ENCODE measurements at places on chromosomes 4 and X.

DNA sequence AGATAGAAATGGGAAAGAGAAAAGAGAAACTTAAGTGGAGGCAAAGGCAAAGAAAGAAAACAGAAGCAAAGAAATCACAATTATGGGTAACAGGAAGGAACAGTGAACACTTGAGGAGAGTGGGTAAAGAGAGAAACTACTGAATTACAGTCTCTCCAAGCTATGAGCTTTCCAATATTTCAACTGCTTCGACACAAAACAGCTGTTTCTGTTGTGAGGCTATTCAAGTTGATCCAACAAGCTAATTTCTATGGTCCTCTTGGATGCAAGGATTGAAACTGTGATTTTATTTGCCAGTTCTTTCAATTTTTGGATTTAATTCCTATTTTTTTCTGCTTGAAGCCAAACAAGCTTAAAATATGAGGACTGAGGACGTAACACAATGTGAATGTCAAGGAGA is 80.5 kb upstream of the ADGRA3 start:
- no peak for DNase-seq

GRCh38 chr4:151169223-151169622 is 69.8 kb downstream of the RPS3A start:
- DNase-seq = no peak

GRCh38 chr4:111883557-111883999 is 261.7 kb upstream of the FAM241A start:
- DNase-seq = no peak

DNA sequence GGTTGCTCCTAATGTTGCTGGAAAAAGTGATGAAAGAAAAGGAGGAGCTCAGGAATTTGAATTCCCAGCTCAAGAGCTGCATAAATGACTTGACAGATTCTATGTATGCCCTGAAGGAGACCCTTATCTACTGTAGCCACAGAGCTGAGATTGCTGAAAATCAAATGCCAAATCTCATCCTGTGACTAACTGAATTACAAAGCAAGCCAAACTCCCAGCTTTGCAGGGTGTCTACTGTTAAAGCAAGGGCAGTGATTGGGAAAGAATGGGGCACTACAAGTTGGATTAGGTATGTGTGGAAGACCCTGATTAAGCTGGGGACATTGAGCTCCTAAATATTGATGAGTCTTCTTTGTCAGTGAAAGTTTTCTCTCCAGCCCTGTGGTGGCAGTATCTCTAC is 20.8 kb upstream of the SMIM9 start:
- no peak for DNase-seq

GRCh38 chrX:21656587-21657317 is 1.4 kb downstream of the KLHL34 start:
- DNase-seq = peak; percentile 9

DNA sequence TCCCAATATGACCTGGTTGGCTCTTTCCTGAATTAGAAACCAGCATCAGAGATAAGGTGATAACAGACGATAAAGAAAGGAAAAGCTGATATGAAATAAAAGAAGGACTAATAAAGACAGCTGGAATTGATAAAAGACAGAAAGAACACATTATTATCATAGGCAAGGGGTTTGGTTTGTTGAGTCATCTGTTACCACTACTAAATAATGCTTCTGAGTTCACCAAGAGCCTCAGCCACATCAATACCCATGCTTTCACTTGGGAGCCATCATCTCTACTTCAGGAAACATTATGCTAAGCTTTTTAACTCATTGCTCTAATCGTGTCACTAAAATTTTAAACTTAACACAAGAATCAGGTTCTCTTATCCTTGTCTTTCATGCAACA is 27.6 kb downstream of the ANXA5 start:
- DNase-seq = no peak

- DNase-seq = no peak
These were observed 42.7 kb upstream of the MGST2 start for GRCh38 chr4:139622901-139623381.

- DNase-seq = no peak
These were observed 16.0 kb downstream of the SCLT1 start for GRCh38 chr4:129077326-129077725.

DNA sequence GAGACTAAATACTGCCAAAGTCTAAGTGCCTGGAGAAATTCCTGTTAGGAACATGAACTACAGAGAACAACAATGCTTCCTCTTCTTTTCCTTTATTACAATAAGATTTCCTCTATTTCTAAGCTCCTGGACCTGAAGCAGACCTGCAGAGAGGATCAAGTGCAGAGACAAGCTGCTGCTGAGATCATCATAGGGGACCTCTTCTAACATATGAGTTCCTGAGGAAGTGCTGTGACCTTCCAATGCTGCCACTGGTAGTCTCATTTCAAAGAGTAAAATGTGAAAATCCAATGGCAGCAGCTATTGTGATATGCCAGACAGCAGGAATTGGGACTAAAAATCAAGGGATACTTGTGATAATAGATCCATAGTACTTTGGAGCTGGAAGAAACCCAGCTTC is 28.0 kb downstream of the CCNG2 start:
- DNase-seq = no peak

DNA sequence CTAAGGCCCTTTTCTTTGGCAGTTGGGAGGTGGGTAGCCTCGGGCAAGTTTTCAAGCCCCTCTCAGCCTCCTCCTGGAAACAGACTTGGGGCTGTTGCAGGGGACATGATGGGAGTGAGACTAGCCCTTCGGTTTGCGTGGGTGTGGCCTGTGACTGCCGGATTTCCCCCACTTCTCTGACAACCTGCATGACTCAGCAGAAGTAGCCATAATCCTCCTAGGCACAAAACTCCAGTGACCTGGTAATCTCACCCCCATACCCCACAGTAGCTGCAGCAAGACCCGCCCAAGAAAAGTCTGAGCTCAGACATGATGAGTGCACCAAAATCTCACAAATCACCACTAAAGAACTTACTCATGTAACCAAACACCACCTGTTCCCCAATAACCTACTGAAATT is 433.7 kb upstream of the AMOT start:
- no peak for DNase-seq

DNA sequence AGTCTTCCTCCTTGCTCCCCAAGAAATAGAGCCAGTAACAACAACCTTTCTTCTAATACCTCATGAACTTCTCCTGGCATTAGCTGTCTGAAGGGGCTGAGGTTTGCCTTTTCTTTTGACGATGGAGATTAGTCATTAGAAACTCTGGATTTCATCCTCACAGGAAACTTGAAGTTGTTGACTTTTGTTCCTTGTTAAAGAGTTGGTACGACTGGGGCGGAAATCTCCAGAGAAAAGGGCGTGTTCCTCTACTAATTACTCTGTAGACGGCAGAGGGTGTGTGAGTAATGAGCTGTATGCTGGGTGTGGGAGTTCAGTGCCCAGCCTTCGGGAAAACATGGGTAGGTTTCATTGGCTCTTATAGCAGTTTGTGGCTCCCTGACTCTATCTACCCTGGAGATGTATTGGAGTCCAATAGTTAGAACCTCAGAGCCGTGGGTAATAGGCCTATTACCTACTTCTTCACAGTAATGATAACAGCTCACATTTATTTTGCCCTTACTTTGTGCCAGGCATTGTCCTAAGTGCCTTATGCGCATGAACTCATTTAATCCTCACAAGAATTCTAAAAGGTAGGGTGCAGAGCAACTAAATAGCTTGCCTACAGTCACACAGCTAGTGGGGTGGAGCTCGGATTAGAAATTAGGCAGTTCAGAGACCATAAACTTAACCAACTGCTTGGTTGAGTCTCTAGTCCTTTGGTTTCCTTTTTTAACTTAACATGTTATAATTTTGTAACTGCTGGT is 23.4 kb downstream of the TMEM164 start:
- no peak for DNase-seq

DNA sequence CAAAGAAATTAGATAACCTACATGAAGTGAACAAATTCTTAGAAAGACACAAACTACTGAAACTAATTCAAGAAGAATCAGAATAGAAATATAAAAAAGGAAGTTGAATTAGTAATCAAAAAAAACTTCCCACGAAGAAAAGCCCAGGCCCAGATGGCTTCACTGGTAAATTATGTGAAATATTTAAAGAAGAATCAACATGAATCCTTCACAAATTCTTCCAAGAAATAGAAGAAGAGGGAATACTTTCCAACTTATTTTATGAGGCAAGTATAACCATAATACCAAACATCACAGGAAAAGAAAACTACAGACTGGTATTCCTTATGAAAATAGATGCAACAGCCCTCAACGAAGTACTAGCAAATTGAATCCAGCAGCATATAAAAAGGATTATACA is 30.7 kb downstream of the MOSPD2 start:
- DNase-seq = no peak

DNA sequence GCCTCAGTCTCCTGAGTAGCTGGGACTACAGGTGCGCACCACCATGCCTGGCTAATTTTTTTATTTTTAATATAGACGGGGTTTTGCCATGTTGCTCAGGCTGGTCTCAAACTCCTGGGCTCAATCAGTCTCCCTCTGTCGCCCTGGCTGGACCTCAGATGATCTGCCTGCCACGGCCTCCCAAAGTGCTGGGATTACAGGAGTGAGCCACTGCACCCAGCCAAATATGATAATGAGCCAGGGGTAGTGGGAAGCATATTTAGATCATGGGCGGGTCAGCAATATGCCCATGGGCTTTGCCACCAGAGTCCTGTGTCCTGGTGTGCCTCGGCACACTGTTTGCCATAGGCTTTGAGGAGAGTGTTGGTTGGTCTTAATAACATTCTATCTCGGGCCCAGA is 71.8 kb downstream of the FAM193A start:
- DNase-seq = no peak

- DNase-seq = no peak
These were observed 83.3 kb downstream of the HPRT1 start for GRCh38 chrX:134543288-134543687.

DNA sequence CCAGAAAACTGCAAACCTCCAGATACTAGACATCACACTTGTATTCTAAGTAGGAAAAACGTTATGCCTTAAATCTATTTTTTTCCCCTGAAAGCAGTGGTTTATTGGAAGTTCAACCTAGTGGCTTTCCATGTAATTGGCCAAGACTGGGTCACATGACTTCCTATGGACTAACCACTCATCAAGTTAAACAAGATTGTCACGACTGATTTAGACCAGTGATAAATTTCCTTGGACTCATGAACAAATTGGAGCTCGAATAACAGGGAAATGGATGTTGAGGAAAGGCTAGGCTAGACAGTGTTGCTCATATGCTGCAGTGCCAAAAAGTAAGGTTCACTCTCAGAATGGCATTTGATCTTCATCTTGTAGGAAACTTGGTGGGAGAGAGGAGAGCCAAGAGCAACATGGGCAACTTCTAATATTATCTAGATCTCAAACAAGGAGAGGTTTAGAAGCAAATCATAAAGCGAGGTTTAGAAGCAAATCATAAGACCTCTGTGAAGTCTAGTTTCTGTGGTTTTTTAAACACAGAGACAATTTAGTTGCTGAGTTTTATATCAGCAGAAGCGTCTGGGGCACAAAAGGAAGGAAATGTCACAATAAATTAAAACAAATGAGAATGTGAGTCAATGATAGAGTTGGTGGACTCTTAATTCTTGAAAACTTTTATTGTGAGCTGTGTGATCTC is 165.6 kb upstream of the BOD1L1 start:
- DNase-seq = no peak

- DNase-seq = no peak
These were observed 85.5 kb upstream of the SPANXB1 start for GRCh38 chrX:140916872-140917271.

GRCh38 chr4:87986508-87986907 is 11.0 kb downstream of the SPP1 start:
- no peak for DNase-seq

- DNase-seq = no peak
These were observed 76.2 kb upstream of the CHRDL1 start for GRCh38 chrX:110871839-110872238.

Data from GM12892 (cell line).